ENCODE measurements at places on chromosomes 5 and 9.

GRCh38 chr5:58060996-58061395 is 398.9 kb downstream of the PLK2 start:
- DNase-seq: no peak

DNA sequence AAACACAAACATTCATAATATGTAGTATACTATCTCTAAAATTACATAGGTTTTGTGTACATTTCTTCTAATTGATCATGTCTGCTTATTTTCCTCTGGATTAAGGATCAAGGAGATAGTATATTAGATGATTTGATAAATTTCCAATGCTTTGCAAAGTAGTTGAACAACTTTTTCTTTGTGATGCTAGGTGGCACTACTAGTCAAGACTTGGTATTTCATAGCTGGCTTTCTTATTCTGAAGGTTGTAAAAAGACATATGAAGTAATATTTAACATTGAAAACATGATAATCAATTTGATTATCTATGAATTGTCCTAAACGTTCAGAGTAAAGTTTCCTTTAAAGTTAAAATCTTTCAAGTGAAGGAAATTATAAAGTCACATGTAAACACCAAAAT is 106.1 kb upstream of the FGF10 start:
- DNase-seq: no peak

DNA sequence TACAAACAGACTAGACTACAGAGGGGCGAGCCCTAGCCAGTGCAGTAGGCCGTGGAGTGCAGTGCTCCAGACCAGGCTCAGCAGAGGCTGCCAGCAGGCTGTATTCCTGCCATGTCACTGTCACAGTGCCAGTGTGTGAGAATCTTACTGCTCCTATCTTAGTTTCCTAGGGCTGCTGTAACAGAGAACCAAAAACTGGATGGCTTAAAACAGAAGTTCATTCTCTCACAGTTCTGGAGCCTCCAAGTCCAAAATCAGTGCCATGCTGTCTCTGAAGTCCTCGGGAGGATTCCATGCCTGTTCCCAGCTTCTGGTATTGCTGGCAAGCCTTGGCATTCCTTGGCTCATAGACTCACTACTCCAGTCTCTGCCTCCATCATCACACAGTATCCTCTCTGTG is 75.0 kb upstream of the SAP30L start:
- DNase-seq: no peak

GRCh38 chr9:114203410-114204140 is 48.2 kb downstream of the COL27A1 start:
- DNase-seq: no peak

DNA sequence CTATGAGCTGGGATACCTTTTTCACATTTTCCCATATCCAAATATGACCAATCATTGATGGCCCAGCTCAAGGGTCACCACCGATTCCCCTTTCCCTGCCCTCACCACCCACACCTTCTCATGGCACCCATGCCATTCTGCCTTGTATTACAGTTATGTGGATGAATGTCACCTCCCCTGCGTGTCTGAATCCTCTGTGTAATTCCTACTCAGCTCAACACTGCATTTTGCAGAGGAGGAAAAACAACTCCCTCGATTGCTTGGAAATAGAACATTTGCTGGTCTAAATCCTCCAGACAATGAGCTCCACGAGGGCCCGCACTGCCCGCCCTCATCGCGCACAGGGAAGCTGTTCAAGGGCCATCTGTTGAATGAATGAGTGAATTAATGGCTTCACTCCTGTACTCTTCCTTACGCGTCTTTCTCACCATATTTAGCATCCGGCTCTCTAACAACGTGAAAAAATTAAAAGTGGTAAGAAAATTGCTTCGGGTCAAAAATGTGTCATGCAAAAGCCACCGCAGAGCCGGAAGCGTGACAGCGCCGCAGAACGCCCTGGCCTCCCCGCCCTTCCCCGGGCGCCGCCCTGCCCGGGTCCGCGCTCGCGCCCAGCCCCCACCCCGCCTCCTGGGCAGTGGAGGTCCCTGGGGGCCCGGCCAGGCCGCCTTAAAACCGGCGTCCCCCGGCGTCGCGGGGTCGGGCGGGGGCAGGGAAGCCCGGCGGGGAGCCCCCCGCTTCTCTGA is 704 bp downstream of the SUSD1 start:
- DNase-seq: no peak
